ENCODE measurements at places on chromosomes 3 and 15.

DNA sequence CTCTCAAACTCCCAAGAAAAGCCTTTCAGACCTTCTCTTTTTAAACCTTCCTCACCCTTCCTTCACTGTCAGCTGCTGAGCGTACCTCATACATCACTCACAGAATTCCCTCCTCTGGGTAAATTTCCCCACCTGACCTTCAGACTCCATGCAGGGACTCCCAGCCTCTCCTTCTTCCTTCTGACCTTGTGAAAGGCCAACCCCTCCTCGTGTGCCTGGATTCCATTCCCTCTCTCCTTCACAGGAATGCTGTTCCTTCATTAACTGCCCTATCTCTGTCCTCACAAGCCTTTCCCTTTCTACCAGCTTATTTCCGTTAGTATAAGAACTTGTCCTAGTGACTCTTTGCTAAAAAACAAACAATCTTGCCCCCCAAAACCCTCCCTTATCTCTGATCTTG lies 69.7 kb upstream of the MME start:
- no peak for DNase-seq

DNA sequence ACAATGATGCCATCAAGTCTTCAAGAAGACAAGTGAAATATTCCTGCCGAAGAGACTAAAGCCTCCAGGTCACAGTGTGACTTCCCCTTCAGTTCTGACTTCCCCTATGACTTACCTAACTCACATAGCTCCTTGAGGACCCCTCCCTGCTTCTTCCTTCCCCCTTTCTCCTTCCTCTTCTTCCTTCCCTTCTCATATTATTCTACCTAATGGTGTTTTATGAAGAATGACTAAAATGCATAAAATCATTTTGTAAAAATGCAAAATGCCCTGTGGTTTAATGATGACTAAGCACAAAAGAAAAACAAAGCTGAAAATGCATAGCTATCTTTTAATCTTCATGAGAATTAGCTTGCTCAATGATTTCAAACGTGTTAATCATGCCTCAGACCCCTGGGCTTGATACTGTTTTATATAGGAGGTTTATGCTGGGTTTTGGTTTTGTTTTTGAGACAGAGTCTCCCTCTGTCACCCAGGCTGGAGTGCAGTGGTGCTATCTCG lies 26.1 kb upstream of the TM4SF4 start:
- DNase-seq: no peak

DNA sequence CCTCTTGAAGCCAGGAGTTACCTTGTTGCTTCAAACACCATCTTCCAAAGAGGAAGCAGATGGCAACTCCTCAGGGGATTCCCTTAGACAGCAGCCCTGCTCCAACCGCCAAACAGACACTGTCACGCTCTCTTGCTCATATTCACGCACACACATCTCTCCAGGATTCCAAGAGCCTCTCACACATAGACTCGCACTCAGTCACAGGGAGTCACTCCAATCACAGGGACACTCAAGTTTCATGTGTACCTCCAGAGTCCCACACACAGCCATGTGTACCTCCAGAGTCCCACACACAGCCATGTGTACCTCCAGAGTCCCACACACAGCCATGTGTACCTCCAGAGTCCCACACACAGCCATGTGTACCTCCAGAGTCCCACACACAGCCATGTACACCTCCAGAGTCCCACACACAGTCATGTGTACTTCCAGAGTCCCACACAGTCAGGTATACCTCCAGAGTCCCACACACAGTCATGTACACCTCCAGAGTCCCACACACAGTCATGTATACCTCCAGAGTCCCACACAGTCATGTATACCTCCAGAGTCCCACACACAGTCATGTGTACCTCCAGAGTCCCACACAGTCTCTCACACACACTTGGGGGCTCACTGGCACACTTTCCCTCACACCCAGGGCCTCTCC lies 6.1 kb downstream of the VWA5B2 start:
- DNase-seq: no peak

DNA sequence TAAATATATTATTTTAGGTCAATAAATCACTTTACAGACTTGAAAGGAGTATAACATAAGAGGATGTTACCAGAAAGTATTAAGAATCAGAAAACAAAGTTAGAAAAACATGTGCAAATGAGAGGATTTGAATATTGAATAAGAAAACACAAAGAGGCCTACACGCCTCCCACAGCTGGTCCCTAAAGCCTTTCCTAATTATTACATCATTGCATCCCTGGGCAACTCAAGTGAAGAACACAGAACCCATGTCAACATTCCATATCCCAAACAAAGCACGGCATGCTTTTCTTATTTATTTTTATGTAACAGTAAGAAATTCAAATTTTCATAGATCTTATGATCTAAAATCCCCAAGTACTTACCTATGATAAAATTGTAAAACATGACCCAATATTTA lies 61.2 kb downstream of the HERC1 start:
- no peak for DNase-seq

DNA sequence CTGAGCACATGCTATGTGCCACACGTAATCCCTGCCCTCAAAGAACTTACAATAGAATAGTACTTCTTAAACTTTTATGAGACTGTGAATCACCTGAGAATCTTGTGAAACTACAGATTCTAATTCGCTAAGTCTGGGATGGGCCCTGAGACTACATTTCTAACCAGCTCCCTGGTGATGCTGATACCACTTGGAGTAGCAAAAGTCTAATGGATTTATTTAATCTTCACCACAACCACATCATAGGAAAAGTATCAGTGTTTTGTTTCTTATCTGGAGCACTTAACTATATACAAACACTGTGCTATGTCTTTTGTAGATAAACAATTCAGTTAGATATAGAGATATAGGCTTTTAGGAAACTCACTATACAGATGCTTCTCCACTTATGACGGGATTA lies 23.8 kb upstream of the TCF12 start:
- DNase-seq: no peak

GRCh38 chr15:68352401-68353062 lies 75.0 kb downstream of the FEM1B start:
- no peak for DNase-seq

- no peak for DNase-seq
These were observed 5.7 kb upstream of the FOXB1 start for GRCh38 chr15:59998305-59998949.

DNA sequence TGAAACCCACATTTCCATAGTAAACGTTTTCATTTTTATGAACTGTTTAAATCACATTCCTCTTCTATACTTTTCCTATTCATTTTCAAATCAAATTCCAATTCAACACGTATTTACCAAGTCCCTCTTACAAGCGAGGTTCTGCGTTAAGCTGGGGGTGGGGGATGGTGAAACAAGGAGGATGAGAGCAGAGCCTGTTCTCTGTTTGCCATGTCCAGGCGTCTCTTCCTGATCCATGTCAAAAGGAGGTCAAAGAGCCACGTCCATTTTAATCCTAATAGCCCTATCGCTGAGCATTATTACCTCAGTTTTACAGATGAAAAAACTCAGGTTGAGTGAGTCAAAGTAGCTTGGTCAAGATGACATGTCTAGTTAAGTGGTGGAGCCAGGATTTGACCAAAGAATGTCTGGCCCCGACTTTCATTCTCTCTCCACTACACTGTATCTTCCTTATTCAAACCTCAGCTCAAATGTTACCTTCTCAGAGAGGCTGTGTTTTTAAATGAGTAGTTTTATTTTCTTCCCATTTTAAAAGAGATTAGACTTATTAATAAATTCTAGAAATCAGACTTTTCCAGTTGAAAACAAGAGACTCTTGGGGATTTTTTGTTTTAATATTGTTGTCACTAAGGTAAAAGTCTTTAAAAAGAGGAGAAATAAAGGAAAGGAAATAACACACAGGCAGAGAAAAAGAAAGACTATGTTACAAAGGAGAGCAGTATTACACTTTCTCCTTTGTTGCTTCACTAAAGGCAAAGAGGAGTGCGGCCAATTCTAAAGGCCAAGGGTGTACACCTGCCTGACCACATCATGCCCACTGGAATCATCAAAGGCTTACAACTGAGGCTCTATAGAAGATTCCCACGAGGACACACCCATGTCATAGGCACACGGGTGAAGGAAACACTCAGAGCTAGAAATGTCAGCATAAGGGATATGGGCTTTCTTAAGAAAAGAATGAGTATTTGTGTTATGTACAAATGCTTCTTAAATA lies 42.4 kb downstream of the MYO5A start:
- no peak for DNase-seq

- no peak for DNase-seq
These were observed 280.1 kb downstream of the ERC2 start for GRCh38 chr3:56188201-56188600.

DNA sequence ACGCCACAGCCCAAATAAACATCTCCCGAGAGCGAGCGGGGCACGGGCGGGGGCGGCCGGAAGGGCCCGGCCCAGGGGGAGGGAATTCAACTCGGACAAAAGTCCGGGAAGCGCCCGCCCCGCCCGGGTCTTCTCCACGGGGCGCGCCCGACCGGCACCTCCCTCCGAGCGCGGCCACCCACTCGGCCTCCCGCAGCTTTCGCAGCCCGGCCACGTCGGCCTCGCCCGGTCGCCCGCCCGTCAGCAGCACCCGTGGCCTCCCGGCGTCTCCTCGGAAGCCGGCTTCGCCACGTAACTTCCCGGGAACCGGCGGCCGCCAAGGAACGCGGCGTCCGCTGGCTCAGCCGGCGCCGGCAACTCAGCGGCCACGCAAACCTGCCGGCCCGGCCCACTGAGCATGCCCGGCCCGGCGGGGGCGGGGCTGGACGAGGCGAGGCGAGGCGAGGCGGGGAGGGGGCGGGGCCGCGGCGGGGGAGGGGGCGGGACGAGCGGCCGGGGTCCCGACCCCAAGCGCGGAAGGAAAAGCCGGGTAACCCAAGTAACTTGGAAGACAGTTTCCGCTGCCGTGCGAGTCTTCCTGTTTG lies at the start of gene TJP1:
Gene TJP1 (minus strand): TSS at position 369 of the 584 bp plus-strand sequence. CDS start 440 bp downstream, outside the sequence.
- DNase-seq: peak; percentile 58

DNA sequence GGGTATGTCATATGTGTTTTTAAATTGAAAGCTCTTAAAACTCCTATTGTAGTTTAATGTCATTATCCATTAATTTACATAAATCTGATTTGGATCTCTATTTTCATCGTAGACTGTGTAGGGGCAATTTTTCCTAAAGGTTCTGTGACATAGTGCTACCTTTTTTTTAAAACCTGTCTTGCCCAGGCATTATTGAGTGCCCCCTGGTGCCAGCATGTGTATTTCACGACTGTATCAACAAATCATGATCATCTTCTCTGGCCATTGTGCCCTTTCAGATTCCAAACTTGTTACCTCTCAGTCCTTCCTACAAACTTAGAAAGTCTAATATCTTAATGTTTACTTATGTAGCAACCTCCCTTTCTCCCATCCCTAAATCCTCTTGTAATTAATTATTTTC lies 97.2 kb upstream of the FLNB start:
- DNase-seq: no peak

DNA sequence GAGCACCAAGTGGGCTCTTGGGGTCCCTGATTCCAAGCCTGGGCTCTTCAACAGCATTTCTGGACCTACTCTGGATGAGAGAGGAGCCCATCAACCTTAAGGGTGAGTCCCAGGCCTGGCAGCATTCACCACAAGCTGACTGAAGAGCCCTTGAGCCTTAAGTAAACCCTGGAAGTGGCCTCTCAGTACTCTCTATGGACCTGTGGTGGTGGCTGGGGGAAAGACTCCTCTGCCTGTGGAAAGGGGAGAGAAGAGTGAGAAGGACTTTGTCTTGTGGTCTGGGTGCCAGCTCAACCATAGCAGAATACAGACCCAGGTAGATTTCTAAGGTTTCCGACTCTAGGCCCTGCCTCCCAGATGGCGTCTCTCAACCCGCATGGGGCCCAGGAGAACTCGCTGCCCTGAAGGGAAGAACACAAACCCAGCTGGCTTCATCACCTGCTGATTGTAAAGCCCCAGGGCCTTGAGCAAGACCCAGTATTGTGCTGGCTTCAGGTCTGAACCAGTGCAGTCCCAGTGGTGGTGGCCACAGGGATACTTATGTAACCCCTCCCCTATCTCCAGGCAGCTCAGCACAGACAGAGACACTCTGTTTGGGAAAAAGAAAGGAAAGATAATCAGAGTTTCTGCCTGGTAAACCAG lies 71.4 kb downstream of the TFDP2 start:
- no peak for DNase-seq

DNA sequence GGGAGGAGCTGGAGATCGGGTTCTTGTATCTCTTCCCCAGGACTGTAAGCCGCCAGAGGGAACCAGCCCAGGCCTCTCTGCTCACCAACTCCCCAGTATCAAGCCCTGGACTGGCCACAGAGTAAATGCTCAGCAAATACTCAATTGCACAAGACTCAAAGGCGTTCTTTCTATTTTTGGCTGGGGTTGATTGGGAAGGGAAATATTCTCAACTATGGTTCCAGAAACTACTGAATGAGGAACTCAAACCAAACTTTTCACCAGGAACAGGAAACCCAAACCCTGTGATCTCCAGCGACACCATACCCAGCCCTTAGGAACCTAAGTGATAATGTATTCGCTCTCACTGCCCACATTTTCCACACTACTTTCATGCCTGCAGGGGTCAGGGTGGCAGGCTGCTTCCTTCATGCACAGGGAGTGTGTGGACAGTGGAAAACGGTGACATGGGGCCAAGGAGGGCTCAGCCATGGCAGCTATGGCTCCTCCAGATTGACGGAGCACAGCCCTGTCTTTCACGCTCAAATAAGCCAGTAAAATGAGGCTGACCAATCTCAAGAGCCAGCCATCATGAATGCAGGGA lies 124.7 kb upstream of the RAD18 start:
- DNase-seq: no peak

DNA sequence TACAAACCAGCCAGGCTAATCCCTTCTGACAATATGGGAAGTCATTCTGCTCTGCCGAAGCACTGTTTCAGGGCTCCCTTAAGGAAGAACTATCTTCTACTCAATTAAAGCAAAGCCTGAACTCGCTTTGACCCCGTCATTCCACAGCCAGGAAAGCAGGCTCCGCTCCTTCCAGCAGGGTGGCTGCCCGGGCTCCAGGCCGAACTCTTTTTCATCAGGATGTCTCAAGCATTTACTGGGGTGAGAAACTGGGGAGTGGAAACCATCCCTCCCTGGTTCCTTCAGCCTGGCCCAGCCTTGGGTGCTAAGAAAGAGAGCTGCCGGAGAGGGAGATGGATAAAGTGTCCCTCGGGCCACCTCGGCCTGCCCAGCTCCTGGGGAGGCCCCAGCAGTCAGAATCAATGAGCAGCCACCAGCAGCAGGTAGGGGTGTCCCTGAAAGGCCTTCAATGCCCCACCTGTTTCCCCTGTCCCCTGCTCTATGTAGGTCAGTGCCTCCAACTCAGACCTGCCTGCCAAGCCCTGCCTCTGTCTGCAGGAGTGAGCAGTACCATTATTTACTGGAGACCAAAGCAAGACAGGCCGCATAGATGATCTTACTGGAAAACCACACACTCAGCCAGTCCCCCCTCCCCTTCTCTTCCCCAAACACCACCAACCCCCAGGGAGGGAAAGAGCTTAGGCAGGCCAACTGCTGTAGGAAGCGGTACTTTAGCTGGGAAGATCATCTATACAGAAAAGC lies 225.6 kb upstream of the TLE3 start:
- DNase-seq: no peak

Measured in NCI-H1930 (cell line).